ENCODE measurements at places on chromosomes 5 and 9. TPM values are rescaled to one million over a fixed set of nuclear protein-coding genes. Genes with fewer than 3 reads are reported as not detected.

The DAPK1 gene
- total RNA-seq, result 228 TPM

The DRD1 gene
- total RNA-seq, result not detected

The ARAP3 gene
- total RNA-seq, result 6.4 TPM

The CNTRL gene
- 18.2 TPM for total RNA-seq

The CCDC192 gene
- total RNA-seq, result 0.60 TPM

The SLC6A7 gene
- total RNA-seq, result not detected

The ACSL6 gene
- total RNA-seq, result 0.36 TPM

- no peak for DNase-seq
- H3K36me3 ChIP-seq, result peaks cover 2% of the 10 kb centered on the region
- H3K27me3 ChIP-seq, result no peaks in the 10 kb centered on the region
- H3K4me1 ChIP-seq, result no peaks in the 10 kb centered on the region
Observed at GRCh38 chr5:103109277-103109676, 10.7 kb downstream of the GIN1 start.

DNA sequence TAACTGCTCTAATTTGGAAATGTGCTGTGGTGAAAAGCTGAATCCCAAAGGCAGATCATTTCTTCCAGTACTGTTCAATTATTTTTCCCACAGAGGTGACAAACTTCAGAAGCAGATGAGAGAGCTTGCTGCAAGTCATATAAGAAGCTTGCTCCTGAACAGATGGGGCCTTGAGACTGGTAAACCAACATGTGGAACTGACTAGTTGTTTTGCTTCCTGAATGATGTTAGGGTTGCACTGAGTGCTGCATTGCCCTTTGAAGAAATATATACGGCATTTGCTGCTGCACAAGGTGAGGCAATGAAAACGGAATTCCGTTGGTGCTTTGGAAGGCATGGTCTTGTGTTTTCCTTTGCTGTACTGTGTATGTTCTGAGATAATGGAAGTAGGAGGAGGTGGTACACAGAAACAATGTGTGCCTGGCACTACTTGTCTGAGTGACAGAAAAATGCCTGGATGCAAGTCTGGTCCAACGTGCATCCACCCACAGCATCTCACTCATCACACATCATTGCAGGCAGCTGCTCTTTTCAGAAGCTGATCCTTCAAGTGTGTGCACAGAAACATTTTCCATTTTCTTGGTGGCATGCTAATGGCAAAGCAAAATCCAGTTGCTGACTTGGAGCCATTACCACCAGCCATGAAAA is 76.9 kb downstream of the ANKH start:
- H3K27me3 ChIP-seq, result no peaks in the 10 kb centered on the region
- no peak for DNase-seq
- H3K36me3 ChIP-seq, result peaks cover 3% of the 10 kb centered on the region
- H3K4me3 ChIP-seq, result no peak overlapping the region
- peaks cover 9% of the 10 kb centered on the region for H3K4me1 ChIP-seq
- no peak overlapping the region for H3K27ac ChIP-seq

DNA sequence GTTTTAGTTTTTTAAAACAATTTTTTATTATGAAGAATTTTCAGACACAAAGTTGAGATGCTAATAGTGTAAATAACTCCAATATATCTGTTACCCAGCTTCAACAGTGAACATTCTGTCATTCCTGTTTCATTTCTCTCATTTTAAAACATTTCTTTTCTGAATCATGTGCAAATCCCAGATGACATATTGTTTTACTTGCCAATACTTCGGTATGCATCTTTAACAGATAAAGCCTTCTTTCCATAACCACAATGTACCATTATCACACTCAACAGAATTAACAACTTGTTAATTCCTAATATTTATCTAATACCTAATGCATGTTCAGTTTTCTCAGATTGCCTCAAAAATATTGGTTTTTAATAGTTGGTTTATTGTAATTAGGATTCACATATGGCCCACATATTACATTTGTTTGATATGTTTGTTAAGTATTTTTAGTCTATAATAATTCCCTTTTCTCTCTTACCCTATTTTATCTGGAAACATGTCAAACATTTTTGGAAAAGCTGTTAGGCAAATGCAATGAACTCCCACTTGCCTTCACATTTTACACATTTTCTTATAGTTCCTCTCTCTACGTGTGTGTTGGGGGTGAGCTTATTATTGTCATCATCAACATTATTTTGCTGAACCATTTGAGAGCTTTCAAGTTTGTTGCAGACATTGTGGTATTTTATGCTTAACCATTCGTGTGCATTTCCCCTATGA is 58.7 kb upstream of the ANKRD55 start:
- H3K4me3 ChIP-seq, result no peak overlapping the region
- peaks cover 6% of the 10 kb centered on the region for H3K4me1 ChIP-seq
- DNase-seq, result no peak
- peaks cover 77% of the 10 kb centered on the region for H3K27me3 ChIP-seq
- no peak overlapping the region for H3K27ac ChIP-seq

- peaks cover 7% of the 10 kb centered on the region for H3K36me3 ChIP-seq
- no peak for DNase-seq
- no peak overlapping the region for H3K27ac ChIP-seq
Observed at GRCh38 chr9:96331236-96331947, 29.4 kb upstream of the HSD17B3 start.

- peaks cover 13% of the 10 kb centered on the region for H3K27me3 ChIP-seq
- no peak overlapping the region for H3K27ac ChIP-seq
- DNase-seq, result peak; percentile 59
- H3K4me1 ChIP-seq, result no peaks in the 10 kb centered on the region
- no peaks in the 10 kb centered on the region for H3K36me3 ChIP-seq
Observed at GRCh38 chr5:172714491-172715420, 56.2 kb downstream of the DUSP1 start.

DNA sequence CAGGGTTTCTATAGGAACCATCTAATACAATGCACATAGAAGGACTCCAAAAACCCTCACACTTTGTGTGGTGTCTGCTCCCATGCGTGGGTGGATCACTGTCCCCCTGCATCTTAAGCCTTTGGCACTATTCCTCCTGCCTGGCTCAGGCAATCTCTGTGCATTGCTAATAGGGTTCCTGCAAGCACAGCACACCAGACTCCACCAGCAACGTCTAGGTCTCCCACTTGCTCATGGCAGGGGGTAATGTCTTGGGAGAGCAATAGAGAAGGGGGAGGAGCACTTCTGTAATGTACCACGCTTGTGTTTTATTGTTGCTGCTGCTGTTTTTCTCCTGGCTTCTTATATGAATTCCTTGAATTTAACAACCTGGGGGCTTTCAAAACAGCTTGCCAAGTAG is 182.6 kb upstream of the GLRA1 start:
- no peaks in the 10 kb centered on the region for H3K4me1 ChIP-seq
- H3K36me3 ChIP-seq, result no peaks in the 10 kb centered on the region
- no peak overlapping the region for H3K4me3 ChIP-seq
- H3K27ac ChIP-seq, result no peak overlapping the region
- H3K27me3 ChIP-seq, result no peaks in the 10 kb centered on the region

DNA sequence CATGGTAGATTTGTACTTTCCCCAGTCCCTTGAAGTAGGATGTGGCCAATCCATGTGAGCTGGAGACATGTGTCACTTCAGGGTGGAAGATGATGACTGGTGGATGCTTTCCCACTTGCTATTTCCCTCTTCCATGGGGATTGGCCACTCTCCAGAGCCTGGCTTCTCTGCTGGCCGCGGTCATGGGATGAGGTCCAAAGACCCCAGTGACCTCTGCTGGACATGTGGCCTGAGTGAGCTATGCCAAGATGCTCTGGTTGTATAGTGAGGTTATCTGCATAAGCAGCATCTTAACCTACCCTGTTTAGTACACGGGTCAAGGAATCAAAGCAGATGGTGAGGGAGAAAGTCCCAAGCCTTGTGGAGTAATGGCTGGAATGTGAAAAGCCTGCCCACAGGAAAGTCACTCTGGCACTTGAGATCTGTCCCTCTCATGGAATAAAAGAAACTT is 47.1 kb downstream of the SH3PXD2B start:
- peak overlapping the region; percentile 62 for H3K27ac ChIP-seq
- DNase-seq, result no peak
- H3K36me3 ChIP-seq, result peaks cover 25% of the 10 kb centered on the region
- peaks cover 5% of the 10 kb centered on the region for H3K4me1 ChIP-seq

DNA sequence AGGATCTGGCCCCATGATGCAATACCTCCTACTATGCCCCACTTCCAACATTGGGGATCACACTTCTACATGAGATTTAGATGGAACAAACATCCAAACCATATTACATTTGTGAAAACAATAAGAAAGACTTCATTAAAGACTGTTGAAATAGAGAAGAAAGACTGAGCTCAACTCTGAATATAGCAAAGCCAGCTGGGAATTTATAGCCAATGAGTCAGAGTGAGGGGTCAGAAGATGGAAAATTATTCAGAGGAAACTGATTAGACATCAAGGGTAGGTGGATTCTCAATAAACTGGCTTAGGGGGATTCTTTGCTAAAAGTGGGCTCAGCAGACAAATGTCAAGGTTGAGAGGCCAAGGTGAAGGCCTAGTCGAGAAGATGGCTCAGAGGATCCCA is 25.6 kb downstream of the BTF3 start:
- H3K4me1 ChIP-seq, result no peaks in the 10 kb centered on the region
- no peaks in the 10 kb centered on the region for H3K36me3 ChIP-seq
- no peak for DNase-seq
- H3K27ac ChIP-seq, result no peak overlapping the region

DNA sequence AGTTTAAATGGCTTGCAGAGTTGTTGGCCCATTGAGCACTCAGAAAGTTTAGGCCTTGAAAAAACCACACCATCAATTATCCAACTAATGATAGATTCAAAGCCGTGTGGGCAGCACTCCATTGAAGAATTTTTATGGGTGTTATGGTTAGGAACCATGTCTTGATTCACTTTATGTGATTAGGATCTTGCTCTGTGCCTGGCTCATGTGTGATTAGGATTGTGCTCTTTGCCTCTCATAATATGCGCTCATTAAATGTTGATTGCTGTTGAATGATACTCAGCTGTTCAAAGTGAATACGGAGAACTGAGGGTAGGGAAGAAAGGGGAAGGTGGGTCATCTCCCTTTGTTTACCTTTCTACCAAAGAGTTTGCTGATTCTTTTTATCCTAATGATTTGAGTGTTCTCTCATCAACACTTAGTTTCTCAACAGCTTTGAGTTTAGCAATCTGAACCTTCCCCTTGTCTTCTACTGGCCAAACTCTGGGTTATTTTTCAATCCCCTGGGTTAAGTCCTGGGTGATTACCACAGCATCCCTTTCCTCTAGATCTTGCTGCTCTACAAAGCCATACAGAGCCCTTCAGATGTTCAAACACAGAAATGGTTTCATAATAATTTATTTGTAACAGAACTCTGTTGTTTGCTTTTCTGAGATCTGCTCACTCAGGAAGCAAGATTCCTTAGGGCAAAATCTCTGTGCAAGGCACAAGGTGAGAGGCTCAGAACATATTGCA is 668.8 kb upstream of the RGMB start:
- H3K36me3 ChIP-seq, result no peaks in the 10 kb centered on the region
- H3K27me3 ChIP-seq, result no peaks in the 10 kb centered on the region
- H3K4me3 ChIP-seq, result no peak overlapping the region
- no peaks in the 10 kb centered on the region for H3K4me1 ChIP-seq

DNA sequence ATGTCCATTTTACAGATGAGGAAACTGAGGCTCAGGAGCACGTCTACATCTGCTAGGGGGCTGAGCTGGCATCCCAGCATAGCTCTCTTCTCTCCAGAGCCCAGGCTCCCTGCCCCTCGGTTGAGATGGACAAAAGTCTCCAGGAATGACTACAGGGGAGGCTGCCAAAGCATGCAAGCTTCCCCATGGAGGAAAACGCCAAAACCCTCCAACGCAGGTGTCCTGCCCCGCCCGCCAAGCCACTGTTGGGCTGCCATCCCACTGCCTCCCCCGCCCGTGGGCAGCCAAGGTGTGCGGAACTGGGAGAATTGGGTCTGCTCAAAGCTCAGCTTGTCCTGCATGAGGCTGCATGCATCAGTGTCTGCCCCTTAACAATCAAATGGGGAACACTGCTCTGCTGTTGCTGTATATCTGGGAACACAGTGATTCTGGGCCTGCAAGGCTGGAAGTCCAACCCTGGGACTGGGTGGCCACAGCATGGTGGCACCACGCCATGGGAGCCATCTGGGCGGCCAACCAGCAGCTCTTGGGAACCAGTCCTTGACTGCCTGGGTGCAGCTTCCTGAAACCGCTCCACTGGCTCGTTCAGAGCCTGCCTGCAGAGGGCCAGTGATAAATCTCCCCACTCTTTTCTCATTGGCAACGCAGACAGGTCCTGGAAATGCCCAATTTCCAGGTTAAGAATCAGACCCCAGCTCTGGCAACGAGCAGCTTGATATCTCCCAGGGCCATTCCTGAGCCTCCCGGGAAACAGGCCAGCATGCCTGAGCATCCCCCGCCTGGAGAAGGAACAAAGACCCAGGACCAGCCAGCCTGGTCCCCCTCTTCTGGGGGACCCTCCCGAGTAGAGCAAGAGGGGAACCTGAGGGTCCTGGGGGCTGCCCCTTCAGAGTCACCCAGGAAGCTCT is 3.5 kb downstream of the RALGDS start:
- H3K27ac ChIP-seq, result no peak overlapping the region
- H3K36me3 ChIP-seq, result no peaks in the 10 kb centered on the region
- no peak overlapping the region for H3K4me3 ChIP-seq
- H3K27me3 ChIP-seq, result no peaks in the 10 kb centered on the region
- no peak for DNase-seq
- H3K4me1 ChIP-seq, result peaks cover 9% of the 10 kb centered on the region

DNA sequence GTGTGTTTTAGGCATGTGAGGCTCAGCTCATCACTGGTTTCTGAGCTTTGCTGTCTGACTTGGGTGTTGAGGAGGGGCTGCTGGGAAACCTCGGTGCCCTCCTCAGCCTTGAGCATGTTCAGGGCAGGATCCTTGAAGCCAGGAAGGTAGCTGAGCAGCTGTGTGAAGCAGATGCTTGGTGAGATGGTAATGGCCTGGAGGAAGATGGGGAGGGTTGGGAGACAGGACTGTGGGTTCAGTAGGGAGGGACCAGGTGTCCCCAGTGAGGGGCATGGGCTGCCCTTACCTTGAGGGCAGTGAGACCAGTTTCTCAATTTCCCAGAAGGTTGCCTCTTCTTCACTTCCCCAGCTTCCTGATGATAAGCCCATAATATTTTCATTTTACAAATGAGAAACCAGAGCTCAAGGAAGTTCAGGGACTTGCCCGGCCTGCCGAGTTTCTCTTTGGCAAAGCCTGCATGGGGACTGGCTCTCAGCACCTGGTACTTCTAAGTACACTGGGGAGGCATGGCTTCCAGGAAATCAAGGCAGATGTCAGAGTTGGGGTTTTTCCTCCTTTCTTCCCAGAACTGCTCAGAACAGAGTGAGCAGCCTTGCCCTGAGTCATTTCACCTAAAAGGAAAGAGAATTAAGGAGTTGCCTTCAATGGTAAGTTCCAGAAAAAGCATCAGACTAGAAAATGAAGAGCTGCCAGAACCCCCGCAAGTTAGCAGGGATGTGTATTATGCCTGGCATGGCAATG is 225.7 kb downstream of the MAST4 start:
- no peak overlapping the region for H3K27ac ChIP-seq
- H3K27me3 ChIP-seq, result peaks cover 4% of the 10 kb centered on the region
- H3K4me1 ChIP-seq, result peaks cover 3% of the 10 kb centered on the region
- no peak overlapping the region for H3K4me3 ChIP-seq
- no peak for DNase-seq
- H3K36me3 ChIP-seq, result peaks cover 4% of the 10 kb centered on the region

GRCh38 chr5:61854531-61854930 is 451.5 kb upstream of the KIF2A start:
- H3K27me3 ChIP-seq, result no peaks in the 10 kb centered on the region
- no peak for DNase-seq
- H3K36me3 ChIP-seq, result no peaks in the 10 kb centered on the region
- no peaks in the 10 kb centered on the region for H3K4me1 ChIP-seq

GRCh38 chr9:93601666-93602065 is 25.3 kb downstream of the PHF2 start:
- no peak overlapping the region for H3K27ac ChIP-seq
- H3K4me1 ChIP-seq, result peaks cover 22% of the 10 kb centered on the region
- no peak overlapping the region for H3K4me3 ChIP-seq
- H3K36me3 ChIP-seq, result peaks cover 15% of the 10 kb centered on the region

- no peak for DNase-seq
- H3K4me1 ChIP-seq, result peaks cover 19% of the 10 kb centered on the region
- no peaks in the 10 kb centered on the region for H3K36me3 ChIP-seq
- peaks cover 13% of the 10 kb centered on the region for H3K27me3 ChIP-seq
Observed at GRCh38 chr5:173742432-173742816, 126.0 kb upstream of the BOD1 start.

Measured in progenitor cell of endocrine pancreas (in vitro differentiated cells).